ENCODE measurements at places on chromosomes 2 and 18.

DNA sequence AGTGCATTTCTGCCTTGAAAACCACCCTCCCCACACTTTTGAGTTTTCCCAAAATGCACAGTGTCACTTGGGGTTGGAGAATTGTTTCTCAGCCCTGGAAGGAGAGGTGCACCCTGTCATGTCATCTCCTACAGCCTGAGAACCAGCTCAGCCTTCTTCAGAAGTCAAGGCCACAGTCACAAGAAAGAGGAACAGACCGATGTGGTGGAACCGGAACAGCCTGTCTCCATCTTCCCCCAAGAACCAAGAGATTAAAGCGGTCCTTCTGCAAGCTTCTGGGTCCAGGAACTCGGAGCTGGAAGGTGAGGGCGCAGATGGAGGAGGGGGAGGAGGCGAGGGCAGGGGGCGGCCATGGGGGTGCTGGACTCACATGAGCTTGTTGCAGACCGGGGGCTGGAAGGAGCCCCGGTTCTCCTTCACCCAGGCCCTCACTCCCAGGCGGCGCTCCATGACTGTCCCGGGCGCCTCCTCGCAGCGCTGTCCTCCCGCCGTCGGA, 248 bp downstream of the HAAO start:
- peaks cover 8% of the 10 kb centered on the region for H3K36me3 ChIP-seq
- no peak for DNase-seq
- H3K4me1 ChIP-seq = peaks cover 26% of the 10 kb centered on the region
- H3K4me3 ChIP-seq = peak overlapping the region; percentile 76

- H3K36me3 ChIP-seq = no peaks in the 10 kb centered on the region
- H3K27ac ChIP-seq = no peak overlapping the region
- no peaks in the 10 kb centered on the region for H3K4me1 ChIP-seq
- H3K4me3 ChIP-seq = no peak overlapping the region
Observed at GRCh38 chr18:8999872-9000271, 102.6 kb upstream of the NDUFV2 start.

GRCh38 chr2:19800796-19801195, 101.0 kb downstream of the TTC32 start:
- no peak overlapping the region for H3K27ac ChIP-seq
- no peaks in the 10 kb centered on the region for H3K4me1 ChIP-seq
- H3K36me3 ChIP-seq = no peaks in the 10 kb centered on the region
- no peaks in the 10 kb centered on the region for H3K27me3 ChIP-seq
- no peak for DNase-seq
- H3K4me3 ChIP-seq = no peak overlapping the region

GRCh38 chr18:21930177-21930576, 189.6 kb downstream of the MIB1 start:
- no peak overlapping the region for H3K27ac ChIP-seq
- no peak for DNase-seq
- H3K4me1 ChIP-seq = no peaks in the 10 kb centered on the region
- H3K27me3 ChIP-seq = no peaks in the 10 kb centered on the region
- no peaks in the 10 kb centered on the region for H3K36me3 ChIP-seq

DNA sequence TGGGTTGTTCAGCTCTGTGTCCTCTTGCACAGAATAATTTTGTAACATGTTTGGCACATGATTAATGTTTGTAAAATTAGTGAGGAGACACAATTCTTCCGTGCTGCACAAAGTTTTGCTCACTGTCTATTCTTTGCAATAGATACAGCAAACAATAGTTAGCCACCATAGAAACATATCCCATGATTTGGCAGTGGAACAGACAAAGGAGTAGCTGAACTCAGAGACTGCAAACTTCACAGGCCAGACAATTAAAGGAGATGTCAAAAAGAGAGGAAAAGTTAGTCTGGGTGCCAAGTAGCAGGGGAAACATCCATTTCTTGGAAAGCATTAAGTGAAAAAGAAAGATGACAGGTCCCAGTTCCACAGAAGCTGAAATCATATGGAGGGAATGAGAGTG, 267.4 kb upstream of the NRXN1 start:
- no peak for DNase-seq
- no peaks in the 10 kb centered on the region for H3K36me3 ChIP-seq
- no peaks in the 10 kb centered on the region for H3K4me1 ChIP-seq
- H3K27me3 ChIP-seq = no peaks in the 10 kb centered on the region

DNA sequence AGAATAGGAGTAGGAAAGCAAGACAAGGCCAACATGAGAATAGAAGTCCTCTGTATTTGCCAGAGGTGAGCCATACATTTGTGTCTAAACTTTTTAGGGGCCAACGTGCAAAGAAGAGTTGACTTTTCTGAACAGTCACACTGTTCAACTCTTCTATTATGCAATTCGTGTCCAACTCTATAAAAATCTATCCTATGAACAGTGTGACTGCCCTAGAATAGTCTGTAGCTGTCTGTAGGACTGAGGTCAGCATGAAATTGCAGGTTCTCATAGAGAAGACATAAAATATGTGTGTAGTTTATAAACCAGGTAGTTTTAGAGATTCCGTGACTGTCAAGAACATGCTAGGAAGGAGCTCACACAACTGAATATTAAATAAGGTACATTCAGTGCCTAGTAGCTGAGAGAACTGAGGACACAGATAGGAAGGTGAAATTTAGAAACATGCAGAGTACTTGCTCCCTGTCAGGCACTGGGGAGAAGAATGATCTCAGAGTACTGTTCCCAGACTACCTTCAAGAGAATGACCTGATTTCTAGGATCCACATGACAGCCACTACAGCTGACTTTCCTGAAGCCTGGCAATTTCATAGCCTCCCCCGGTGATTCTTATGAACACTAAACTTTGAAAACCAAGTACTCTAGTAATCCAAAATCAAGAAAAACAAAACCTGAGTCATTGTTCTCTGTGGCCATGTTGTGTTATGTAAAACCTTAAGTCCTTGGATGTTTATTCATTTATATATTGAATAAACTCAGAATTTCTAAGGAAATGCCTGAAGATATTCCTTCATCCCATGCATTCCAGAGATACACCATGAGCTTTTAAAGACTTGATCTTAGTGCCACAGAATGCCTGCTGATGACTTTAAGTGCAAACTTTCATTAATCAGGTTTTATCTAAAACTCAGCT, 201.5 kb upstream of the BOD1L2 start:
- H3K27ac ChIP-seq = no peak overlapping the region
- no peaks in the 10 kb centered on the region for H3K4me1 ChIP-seq
- DNase-seq = no peak
- H3K27me3 ChIP-seq = no peaks in the 10 kb centered on the region
- no peak overlapping the region for H3K4me3 ChIP-seq

DNA sequence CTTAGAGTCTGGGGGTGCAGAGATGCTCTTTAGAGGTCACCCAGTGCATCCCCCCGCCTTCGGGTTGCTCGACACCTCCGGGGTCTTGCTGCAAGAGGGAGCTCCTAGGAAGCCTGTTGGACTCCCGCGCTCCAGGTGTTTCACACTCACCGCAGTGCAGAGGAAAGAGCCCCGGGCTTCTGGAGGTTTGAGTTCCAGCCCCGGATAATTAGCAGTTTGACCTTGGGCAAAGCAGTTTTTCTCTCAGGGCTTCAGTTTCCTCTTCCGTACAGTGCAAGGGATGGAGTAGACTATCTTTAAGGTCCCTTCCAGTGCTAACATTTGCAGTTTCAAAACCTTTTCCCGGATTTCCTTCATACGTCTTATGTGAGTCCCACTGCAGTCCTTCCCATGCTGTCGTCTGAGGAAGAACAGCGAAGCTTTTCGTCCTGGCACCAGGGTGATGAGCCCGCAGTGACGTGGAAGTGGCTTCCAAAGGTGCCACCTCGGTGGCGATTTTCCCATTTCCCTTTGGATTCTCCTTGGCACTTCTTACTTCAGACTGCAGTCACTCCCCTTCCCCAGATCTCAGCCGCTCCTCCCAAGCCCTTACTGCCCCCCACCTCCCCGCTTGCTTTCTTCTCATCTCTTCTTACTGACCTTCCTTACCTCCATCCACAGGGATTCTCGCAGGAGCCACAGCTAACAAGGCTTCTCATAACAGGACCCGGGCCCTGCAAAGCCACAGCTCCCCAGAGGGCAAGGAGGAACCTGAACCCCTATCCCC, 585 bp downstream of the PNKD start:
- H3K27me3 ChIP-seq = peaks cover 1% of the 10 kb centered on the region
- peaks cover 38% of the 10 kb centered on the region for H3K4me1 ChIP-seq
- peaks cover 48% of the 10 kb centered on the region for H3K36me3 ChIP-seq
- H3K4me3 ChIP-seq = peak overlapping the region; percentile 89
- no peak for DNase-seq
- H3K27ac ChIP-seq = peak overlapping the region; percentile 87

DNA sequence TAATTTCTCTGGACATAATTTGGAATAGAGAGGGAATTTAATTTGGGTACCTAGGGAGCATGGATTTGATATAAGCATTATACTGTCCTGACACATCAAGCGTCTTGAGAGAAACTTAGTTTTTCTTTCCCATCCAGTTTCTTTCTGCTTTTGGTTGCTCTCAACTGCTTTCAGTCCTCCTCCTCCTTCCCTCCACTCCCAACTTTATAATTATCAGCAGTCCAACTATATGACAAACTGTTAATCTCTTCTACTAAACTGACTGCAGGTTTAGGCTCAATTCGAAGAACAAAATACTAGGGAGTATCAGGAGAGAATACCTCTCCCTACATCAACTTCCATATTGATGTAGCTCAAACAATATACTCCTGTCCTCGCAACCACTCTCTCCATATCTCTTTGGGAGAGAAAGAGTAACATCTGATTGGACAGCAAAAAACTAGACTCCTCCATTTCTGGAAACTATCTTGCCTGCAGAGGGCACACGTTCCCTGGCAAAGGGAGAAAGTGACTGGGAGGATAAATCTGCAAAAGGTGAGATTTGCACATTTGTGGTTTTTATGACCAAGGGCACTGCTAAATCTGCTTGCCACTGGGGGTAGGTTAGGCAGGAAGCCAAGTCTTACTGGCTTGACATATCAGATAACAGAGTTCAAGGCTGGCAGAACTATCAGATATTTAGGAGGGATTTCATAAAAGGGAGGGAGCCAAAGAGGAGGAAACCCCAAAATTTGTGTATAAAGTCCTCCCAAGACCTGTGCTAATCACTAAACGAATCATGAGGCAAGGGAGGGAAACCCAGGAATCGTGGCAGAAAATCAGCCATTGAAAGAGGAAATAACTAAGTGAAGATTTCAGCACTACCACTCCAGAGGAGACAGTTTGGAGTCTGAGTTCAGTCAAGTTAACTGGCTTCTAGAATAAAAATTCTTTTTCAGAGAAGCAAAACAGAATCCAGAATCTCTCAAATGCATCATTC, 40.0 kb downstream of the ICA1L start:
- H3K36me3 ChIP-seq = no peaks in the 10 kb centered on the region
- DNase-seq = peak; percentile 11
- peaks cover 10% of the 10 kb centered on the region for H3K4me1 ChIP-seq

DNA sequence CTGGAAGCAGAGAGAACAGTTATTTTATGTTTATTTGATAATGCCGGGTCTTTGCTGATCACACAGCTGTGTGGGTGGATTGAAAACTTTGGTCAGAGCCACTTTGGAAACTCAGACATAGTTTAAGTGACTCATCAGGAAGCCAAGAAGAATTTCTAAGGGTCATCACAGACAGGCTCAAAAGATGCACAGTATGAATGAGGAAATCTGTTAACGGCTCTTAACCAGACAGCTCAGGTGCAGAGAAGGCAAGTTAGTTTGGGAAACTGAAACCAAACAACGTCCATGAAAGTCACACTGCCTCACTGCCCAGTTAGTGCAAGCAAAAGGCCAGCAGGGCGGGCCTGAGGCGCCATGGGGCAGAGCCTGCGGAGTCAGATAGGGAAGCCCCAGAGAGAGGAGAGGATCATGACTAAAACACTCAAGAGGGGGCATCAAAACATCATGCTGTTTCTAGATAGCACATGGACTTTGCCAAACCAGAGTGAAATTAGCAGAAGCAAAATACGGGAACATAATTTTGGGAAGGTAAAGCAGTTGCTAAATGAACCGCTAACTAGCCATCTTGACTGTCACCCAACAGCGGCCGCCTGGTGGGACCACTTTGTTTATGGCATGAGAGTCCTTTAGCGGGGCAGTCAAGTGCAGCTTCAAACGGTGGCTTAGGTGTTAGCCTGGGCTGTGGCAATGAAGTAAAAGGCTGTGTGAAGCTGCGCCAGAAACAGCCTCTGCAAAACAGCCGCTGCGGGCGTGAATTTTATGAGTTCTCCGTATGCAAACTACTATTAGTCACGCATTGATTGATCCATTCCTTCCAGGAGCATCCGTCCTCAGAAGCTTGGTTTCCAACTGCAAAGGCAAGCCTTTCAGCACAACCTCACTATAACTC, 101.2 kb downstream of the KCTD18 start:
- H3K4me1 ChIP-seq = peaks cover 65% of the 10 kb centered on the region
- DNase-seq = no peak
- H3K4me3 ChIP-seq = peak overlapping the region; percentile 45
- H3K27me3 ChIP-seq = no peaks in the 10 kb centered on the region
- H3K27ac ChIP-seq = peak overlapping the region; percentile 69
- peaks cover 26% of the 10 kb centered on the region for H3K36me3 ChIP-seq
